Endothelial cell (in vitro differentiated cells): ENCODE measurements at places on chromosomes 4 and X. TPM values are rescaled to one million over a fixed set of nuclear protein-coding genes. Genes with fewer than 3 reads are reported as not detected.

- DNase-seq = no peak
Measured at GRCh38 chrX:149157976-149158375, 347.1 kb downstream of the IDS start.

DNA sequence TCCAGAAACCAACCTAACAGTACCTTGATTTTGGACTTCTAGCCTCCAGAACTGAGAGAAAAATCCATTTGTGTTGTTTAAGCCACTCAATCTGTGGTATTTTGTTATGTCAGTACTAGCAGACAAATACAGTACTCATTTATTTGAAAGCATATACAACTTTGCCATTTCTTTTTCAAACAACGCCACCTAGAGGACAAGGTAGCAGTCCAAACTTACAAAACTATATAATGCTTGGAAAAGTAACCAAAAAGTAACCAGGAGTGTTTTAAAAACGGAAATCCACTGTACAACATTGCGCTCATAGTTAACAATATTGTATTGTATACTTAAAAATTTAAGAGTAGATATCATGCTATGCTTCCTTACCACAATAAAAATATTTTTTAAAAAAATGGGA lies 37.0 kb upstream of the FGF13 start:
- no peak for DNase-seq

DNA sequence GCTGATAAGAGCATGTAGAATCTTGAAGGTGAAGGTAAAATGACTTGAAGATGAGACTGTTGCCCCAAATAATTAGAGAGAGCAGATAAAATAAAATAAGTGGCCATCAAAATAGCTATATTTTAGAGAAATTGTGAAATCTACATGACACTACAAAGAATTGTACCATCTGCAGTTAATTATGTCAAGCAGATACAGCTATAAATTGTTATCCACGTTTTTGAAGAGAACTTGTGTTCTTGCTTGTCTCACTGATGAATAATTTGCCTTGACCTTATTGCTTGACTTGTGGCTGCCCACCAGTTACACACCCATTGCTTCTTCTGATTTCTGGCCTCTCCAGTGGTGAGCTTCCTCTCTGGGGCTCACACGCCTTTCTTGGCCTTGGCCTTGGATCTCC lies 75.8 kb upstream of the TNIP3 start:
- DNase-seq = no peak

GRCh38 chrX:111207851-111208250 lies 62.4 kb downstream of the CAPN6 start:
- no peak for DNase-seq

Gene ARHGEF38
- not detected for total RNA-seq
